Activated CD4-positive, alpha-beta T cell treated with anti-CD3 and anti-CD28 coated beads, Interleukin-2, amount 10 ng/mL, durations not matched to agents 7 days and 5 days (primary cell): ENCODE measurements at places on chromosomes 11 and 22.

DNA sequence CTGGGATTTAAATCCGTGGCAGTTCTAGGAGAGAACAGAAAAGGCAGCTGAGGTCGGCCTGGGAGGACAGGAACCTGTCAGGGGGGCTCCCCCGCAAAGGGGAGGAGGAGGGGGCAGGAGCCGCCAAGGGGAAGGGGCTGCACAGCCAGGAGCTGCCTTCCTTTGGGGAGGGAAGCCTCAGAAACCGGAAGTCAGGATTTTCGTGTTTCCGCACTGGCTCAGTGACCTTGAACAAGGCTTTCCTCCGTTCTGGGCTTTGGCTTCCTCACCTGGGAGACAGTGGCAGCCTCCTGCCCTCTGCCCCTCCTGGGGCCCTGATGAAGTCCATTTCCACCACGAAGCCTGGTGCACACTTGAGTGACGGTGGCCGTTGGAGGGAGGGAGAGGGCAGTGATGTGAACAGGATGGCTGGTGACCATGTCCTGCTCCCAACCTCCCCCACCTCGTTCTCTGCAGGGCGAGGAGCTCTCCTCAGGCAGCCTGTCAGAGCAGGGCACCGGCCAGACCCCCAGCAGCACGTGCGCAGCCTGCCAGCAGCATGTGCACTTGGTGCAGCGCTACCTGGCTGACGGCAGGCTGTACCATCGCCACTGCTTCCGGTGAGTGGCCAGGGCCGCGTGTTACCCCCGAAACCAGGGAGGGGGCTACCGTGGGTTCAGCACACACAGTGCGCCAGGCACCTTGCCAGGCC, 12.6 kb downstream of the MICALL1 start:
- H3K27me3 ChIP-seq = no peaks in the 10 kb centered on the region
- no peak for DNase-seq
- H3K36me3 ChIP-seq = peaks cover 15% of the 10 kb centered on the region
- no peak overlapping the region for H3K27ac ChIP-seq

GRCh38 chr11:108512708-108513107, 14.5 kb upstream of the POGLUT3 start:
- H3K27ac ChIP-seq = no peak overlapping the region
- H3K4me1 ChIP-seq = no peaks in the 10 kb centered on the region
- no peak for DNase-seq
- H3K36me3 ChIP-seq = peaks cover 6% of the 10 kb centered on the region

DNA sequence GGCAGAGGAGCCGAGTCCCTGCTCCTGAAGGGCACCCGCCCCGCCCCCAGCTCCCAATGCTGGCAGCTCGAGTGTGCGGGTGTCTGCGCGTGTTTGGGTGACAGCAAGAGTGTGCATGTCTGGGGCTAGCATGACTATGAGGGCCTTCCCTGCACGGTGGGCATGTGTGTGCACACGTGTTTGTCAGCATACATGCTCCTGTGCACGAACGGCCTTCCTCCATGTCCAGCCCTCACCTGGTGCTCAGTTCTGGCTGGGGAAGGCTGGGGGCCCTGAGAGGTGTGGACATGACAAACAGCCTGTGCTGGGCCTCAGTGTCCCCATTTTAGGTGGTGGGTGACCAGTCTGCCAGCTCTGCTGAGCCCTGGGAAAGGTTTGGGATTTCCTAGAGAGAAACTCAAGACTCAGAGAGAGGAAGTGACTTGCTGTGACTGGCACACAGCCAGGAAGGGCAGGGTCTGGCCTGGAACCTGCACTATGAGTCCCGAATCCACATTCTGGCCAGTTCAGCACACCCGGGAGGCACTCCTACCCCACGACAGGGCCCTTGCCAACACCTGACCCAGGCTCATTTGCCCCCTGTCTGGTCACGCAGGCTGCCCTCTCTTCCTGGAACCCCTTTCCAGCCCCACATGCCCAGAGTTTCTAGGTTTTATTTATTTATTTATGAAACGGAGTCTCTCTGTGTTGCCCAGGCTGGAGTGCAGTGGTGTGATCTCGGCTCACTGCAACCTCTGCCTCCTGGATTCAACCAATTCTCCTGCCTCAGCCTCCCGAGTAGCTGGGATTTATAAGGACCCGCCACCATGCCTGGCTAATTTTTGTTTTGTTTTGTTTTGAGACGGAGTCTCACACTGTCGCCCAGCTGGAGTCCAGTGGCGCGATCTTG, 3.3 kb upstream of the SHISA8 start:
- DNase-seq = no peak
- H3K27ac ChIP-seq = peak overlapping the region; percentile 31
- H3K36me3 ChIP-seq = no peaks in the 10 kb centered on the region
- H3K4me3 ChIP-seq = peak overlapping the region; percentile 30
- H3K27me3 ChIP-seq = peaks cover 38% of the 10 kb centered on the region
- H3K4me1 ChIP-seq = peaks cover 22% of the 10 kb centered on the region

DNA sequence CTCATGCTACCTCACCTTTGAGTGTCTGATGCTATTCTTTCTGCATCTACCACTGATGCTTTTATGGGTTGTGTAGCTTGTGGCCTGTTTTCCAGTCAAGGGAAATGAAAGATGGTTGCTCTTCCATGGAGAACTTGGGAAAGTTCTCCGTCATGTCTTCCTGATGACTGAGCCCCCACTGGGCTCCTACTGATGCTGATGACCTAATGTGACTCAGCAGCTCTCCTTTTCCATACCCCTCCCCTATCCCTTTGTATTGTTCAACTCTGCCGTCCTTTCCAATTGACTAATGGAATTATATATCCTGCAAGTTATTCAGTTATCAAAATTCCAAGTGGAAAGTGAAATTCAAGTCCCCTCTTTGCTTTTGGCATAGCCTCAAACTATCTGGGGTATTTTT, 44.7 kb downstream of the REXO2 start:
- H3K4me3 ChIP-seq = no peak overlapping the region
- DNase-seq = no peak
- H3K27ac ChIP-seq = no peak overlapping the region
- no peaks in the 10 kb centered on the region for H3K4me1 ChIP-seq
- peaks cover 1% of the 10 kb centered on the region for H3K27me3 ChIP-seq

DNA sequence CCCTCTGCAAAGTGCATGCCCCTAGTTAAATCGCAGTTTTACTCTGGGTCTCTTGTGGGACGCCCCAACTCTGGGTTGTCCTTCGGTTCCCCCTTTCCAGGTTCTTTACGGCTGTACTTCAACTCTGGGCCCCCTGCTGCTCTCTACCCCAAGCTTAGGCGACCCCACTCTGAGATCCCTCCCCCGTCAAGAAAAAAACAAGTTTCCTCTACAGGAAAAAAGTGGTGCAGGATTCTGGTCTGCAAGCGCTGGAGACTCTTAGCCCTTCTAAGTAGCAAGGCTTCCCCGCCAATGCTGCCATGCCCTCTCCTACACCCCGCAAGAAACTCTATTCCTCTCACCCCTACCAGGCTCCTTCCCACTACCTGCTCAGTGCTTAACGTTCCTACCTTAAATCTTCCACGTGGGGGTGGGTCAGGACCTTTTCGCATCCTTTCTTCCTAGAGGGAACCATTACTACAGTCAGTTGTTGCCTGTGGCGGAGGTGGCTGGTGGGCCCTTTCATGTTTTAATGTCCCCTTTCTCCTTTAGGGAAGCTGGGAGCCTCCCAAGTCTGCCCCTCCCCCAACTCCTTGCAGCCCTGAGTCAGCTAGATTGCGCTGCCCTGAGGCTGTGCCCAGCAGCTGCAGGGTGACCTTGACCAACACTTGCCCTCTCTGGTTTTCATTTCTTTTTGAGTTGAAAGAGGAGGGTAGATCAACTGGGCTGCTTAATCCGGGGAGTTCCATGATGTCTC, 1.4 kb downstream of the NEFH start:
- H3K36me3 ChIP-seq = peaks cover 6% of the 10 kb centered on the region
- peaks cover 13% of the 10 kb centered on the region for H3K4me1 ChIP-seq
- peaks cover 43% of the 10 kb centered on the region for H3K27me3 ChIP-seq
- no peak overlapping the region for H3K27ac ChIP-seq
- H3K4me3 ChIP-seq = no peak overlapping the region

DNA sequence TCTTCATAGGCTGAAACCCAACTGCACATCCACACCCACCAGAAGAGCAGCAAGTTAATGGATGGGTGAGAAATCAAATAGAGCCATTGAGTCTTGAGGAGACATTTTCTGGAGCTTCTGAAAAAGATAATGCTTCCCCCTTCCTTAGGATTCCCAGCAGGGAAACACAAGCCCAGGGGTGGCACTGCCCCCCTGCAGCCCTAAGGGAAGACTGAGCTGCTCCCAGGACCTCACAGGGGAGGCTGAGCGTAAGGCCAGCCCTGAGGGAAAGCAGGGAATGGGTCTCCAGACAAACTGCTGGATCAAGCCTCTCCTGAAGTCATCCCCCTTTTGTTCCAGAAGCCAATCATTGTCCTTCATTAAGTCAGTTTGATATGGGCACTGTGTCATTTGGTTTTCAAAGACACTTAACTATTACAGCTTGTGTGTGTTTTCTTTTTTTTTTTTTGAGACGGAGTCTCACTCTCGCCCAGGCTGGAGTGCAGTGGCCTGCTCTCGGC, 15.1 kb downstream of the LTO1 start:
- no peak overlapping the region for H3K27ac ChIP-seq
- no peaks in the 10 kb centered on the region for H3K4me1 ChIP-seq
- H3K4me3 ChIP-seq = no peak overlapping the region
- no peak for DNase-seq

- no peaks in the 10 kb centered on the region for H3K27me3 ChIP-seq
- no peak overlapping the region for H3K4me3 ChIP-seq
- no peak overlapping the region for H3K27ac ChIP-seq
Measured at GRCh38 chr11:223026-223789, 12.9 kb downstream of the SIRT3 start.

DNA sequence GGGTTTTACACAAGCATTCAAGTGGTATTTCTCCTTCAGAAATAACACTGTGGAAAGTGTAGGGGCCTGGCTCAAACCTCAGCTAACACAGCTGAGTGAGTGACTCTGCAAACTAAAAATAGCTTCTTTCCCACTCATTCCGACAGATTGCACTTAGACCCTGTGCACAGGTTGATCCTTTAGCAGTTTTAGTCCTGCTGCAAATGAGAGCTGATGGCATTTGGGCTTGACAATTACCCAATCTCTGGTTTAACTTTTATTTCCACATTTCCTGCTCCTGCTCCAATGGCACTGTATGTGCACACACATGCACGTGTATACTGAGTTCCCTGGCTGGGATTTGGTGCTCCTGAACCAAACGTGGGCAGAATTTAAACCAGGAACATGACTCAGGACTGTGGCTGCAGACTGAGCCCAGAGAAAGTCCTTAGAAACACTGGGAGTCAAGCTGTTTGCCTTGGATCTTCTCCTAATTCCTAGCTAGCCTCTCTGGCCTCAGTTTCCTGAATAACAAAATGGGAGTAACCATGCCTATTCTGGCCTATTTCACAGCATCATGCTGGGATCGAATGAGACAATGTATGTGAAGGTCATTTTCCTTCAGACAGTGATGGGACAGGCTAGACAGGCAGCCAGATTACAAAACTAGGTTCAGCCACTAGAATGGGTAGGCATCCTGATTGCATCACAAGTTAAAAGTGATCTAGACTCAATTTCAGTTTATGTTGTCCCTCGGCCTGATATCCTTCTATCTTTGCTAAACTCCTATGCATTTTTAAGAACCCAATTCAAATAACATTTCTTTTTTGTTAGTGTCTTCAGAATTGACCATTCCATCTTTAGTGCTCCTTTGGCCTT, 58.2 kb downstream of the SERGEF start:
- DNase-seq = no peak
- H3K4me3 ChIP-seq = no peak overlapping the region
- no peaks in the 10 kb centered on the region for H3K4me1 ChIP-seq
- H3K27ac ChIP-seq = no peak overlapping the region
- H3K27me3 ChIP-seq = no peaks in the 10 kb centered on the region

- H3K27ac ChIP-seq = peak overlapping the region; percentile 74
- peaks cover 36% of the 10 kb centered on the region for H3K4me1 ChIP-seq
- H3K36me3 ChIP-seq = peaks cover 2% of the 10 kb centered on the region
- no peak overlapping the region for H3K4me3 ChIP-seq
Measured at GRCh38 chr22:31626427-31627150, 35.4 kb downstream of the PISD start.

DNA sequence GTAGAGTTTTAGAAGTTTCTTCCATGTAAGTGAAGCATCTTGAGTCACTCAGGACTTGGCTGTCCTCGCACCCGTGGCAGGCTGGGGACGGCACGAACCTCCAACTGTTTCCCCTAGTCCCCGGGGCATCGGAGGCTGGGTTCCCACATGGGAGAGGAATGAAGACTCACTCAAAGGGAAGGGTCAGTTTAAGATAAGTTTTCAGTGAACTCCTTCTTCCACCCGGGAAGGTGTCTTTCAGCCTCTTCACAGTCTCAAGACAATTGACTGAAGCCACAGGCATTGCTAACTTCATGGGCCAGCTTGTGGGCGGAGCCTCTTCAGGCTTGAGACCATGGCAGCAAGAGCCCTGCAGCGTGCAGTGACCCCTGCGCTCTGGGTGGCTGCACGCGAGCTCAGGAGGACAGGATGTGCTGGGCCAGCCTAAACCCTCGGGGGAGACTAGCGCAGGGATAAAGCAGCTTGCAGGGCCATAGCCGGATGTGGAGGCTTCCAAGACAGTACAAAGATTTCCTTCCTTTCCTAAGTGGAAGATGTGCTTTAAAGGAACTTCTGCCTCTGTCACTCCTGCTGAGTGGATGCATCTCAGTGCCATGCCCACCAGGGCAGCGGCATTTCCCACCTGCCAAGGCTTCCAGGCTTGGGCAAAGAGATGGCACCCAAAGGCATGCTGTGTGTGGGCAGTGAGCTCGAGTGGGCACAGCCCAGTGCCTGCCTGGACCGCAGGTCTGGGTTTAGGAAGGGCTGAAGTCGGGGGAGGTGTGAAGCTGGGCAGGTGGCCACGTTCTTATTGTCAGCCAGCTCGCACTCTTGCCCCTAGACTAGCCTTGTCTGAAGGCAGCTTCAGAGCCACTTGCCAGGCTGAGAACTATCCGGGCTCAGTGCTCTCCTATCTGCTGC, 32.9 kb downstream of the PPIL2 start:
- H3K4me3 ChIP-seq = no peak overlapping the region
- no peak for DNase-seq
- peaks cover 20% of the 10 kb centered on the region for H3K36me3 ChIP-seq
- H3K27ac ChIP-seq = no peak overlapping the region

- H3K4me3 ChIP-seq = peak overlapping the region; percentile 76
- peaks cover 5% of the 10 kb centered on the region for H3K4me1 ChIP-seq
- no peaks in the 10 kb centered on the region for H3K36me3 ChIP-seq
- H3K27ac ChIP-seq = peak overlapping the region; percentile 32
- peak; percentile 12 for DNase-seq
Measured at GRCh38 chr11:17014833-17015626, 816 bp upstream of the PLEKHA7 start.

GRCh38 chr11:76621868-76622267, 48.7 kb downstream of the LRRC32 start:
- H3K27me3 ChIP-seq = peaks cover 7% of the 10 kb centered on the region
- H3K4me1 ChIP-seq = peaks cover 6% of the 10 kb centered on the region
- H3K27ac ChIP-seq = no peak overlapping the region
- DNase-seq = no peak

GRCh38 chr11:71386202-71386601, 62.0 kb downstream of the DHCR7 start:
- no peaks in the 10 kb centered on the region for H3K36me3 ChIP-seq
- no peaks in the 10 kb centered on the region for H3K27me3 ChIP-seq
- H3K4me1 ChIP-seq = no peaks in the 10 kb centered on the region
- H3K4me3 ChIP-seq = no peak overlapping the region
